ENCODE measurements at places on chromosomes 6 and 20. TPM values are rescaled to one million over a fixed set of nuclear protein-coding genes. Genes with fewer than 3 reads are reported as not detected.

Gene BEND3
- 2.1 TPM for total RNA-seq

Gene LRRC1
- total RNA-seq = 3.2 TPM

Gene ADGB
- not detected for total RNA-seq

Gene TOP1
- 57.7 TPM for total RNA-seq

Gene ENPP3
- total RNA-seq = not detected

Gene ARMH2
- total RNA-seq = 2.4 TPM

Gene BPI
- total RNA-seq = not detected

Gene TCP11
- total RNA-seq = not detected

Gene RALGAPA2
- total RNA-seq = 30.6 TPM

Gene VAPB
- total RNA-seq = 30.6 TPM

Gene CST7
- 51.6 TPM for total RNA-seq

Gene DEFB121
- total RNA-seq = not detected

Gene ATP6V1G2
- 3.5 TPM for total RNA-seq

Gene CPXM1
- total RNA-seq = 0.12 TPM

Gene EXOC2
- 38.1 TPM for total RNA-seq

Gene PCNA
- 354 TPM for total RNA-seq
